ENCODE measurements at places on chromosomes 5 and 9.

DNA sequence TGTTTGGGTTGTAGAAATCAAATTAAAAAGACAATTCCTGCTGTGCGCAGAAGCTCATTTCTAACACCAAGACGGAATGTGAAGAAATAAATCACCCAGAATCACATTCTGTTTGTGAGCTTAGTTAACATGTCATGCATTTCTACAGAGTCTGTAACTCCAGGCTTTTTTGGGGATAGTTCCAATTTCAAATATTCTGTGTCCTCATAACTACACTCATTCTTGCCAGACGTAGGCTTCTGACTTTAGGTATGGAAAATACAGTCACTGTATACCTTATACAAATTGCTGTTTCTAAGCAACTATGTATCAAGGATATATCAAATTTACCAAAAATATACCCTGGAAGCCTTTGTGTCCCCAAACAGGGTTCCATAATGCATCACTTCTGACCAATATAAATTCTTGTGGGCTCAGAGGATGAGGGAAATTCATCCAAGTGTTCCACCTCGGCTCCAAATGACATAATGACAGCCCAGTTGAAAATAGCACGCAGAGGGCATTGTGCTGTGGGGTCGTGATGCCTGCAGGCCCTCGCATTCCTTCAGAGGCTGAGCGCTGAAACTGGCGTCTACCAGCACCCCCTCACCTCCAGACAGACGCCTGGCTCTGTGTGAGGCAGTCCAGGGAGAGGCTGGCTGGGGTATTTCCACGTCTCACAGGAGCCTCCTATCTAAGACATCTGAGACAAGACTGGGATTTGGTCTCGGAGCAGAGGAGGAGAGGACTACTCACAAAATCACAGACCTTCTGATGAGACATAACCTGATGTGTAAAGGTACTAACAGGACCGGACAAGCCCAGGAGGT is 79.8 kb downstream of the KLF4 start:
- no peak for DNase-seq

GRCh38 chr5:138952962-138953361 is 77.8 kb upstream of the LRRTM2 start:
- no peak for DNase-seq

- no peak for DNase-seq
Observed at GRCh38 chr9:71744754-71745521, 23.4 kb downstream of the CEMIP2 start.

DNA sequence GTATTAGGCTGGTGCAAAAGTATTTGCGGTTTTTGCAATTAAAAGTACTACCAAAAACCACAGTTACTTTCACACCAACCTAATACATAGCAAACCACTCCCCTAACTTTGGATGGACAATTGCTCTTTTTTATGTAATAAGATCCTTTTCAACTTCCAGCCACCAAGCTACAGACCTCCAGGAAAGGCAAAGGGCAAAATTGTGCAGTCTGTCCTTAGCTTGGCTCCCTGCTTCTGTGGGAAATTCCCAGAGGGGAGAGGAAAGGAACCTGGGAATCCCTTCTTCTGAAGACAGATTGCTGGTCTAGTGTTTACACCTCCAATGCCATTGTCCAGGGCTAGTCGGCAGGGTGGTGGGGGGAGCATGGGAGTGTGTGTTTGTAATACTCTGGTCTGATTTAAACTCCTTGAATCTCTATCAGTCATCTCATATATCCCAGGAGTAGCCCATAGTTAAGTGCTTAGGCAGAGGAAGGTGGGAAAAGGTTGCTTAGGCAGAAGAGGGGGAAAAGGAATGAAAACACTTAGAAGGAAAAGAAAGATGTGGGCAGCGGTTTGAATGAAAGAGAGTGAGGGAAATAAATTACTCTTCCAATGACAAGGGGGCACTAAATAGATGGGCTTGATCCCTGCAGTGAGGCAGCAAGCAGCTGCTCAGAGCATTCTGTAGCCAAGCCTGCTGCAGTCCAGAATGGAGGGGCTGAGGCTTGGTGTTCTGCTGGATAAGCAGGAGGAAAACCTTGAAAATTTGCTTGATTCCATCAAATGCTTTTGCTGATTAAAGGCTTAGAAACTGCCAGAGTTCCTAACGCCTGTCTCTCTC is 86.9 kb upstream of the MAP1B start:
- no peak for DNase-seq

DNA sequence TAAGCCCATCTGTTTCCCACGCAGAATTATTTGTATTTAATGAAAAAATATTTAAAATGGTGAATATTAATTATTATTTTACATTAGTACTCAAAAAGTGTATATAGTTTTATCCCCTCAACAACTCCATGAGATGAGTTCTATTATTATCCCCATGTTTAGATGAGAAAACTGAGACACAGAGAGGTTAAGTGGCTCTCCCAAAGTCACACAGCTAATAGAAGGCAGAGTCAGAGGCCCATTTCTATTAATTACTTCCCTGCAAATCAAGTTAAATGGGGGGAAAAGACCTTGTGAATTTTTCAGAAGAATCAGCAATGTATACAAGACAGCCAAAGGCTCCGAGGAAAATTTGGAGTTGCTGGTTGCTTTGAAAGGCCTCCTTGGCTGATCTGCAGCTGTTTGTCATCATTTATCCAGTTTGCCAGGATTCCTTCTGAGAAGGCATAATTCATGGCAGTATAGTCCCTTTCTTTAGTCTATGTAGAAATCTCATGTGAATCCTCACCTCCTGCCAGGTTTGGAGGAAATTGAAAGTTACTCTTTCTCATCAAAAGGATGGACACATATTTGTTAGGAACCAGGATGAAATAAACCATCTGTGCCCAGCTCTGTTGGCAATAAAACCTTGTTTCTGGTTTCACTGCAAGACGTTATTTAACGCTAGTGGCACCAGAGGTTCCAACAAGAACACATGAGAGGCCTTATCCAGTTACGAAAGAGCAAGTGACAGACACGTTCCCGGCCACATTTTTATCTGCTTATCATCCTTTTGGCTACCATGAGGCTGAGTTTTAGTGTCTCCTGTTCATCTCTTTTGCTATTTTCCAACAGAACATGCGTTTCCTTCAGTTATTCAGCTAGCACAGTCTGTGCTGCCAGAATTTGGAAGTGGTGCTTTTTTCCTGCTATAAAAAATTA is 621 bp downstream of the FYB1 start:
- no peak for DNase-seq

- no peak for DNase-seq
Observed at GRCh38 chr5:146344155-146345118, 5.8 kb downstream of the POU4F3 start.

DNA sequence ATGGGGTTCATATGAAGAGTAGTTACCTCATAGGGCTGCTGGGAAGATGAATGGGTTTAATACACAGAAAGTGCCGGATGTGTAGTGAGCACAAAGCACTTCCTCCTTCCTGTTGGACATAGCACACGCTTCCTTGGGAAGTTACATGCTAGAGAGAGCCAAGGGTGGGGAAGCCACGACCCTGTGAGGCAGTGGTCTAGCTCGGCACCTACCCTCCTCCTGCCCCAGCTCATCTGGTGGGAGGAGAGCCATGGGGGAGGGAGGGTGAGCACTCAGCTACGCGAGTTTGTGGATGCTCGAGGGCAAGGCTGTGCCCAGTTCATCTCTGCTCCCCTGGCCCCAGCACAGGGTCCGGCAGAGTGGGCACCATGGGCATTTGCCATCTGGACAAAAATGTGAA is 43.6 kb upstream of the NEK6 start:
- no peak for DNase-seq

DNA sequence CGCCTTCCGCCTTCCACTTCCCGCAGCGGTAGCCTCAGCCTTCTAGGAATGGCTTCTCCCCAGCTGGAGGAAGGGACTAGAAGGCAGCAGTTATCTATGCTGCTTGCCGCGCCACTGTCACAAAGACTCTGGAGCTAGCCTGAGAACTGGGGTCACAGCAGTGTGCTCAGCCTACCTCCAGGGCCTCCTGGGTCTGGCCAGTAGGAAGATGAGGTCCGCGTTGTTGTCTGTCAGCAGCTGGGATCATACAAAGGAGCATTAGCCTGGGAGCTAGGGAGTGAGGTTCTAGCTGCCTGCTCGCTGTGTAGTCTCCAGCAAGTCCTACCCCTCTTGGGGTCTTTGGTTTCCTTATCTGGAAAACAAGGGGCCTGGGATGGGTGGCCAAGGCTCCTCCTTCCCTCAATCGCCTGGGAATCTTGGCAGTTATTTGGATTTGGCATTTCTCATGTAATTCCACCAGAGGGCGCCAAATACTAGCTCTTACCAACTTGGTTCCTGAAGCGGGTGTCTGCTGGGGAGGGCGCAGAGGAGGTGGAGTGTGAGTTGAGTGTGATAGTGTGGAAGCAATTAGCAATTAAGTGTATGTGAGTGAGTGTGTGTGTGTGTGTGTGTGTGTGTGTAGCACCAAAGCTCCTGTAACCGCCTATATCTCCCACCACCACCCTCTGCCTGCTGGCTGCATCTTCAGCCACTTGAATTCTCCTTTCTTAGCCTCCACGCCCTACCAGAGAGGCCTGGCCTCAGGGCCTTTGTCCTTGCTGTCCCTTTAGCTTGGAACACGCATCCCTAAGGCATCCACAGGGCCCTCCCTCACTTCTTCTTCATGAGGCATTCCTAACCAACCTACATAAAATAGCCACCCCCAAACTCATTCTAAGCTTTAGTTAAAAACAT is 97.1 kb downstream of the ENTREP1 start:
- DNase-seq = no peak

DNA sequence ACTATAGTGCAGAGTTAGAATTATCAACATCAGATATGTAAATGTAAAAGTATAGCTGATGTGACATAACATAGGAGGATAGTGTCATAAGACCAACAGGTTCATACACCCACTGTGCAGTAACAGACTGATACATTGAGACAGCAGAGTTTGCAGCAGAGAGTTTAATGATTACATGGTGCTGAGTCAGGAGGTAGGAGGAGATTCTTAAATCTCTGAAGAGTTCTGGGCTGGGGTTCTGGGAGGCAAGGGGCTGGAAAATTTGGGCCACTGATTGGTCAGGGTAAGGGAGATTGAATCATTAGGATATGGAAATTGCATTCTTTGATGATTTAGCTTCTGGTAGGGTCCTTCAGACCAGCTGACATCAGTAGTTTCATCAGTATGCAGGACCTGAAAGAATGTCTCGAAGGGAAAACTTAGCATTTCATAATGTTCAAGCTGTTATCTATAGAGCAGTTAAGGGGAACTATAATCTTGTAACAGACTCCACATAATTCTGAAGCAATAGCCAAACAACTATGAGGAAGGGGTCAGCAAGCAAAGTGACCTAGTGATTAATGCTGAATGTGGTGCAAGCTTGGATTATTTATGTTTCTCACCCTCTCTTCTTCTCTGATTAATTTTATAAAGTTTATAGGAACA is 35.6 kb downstream of the CCL28 start:
- DNase-seq = no peak

DNA sequence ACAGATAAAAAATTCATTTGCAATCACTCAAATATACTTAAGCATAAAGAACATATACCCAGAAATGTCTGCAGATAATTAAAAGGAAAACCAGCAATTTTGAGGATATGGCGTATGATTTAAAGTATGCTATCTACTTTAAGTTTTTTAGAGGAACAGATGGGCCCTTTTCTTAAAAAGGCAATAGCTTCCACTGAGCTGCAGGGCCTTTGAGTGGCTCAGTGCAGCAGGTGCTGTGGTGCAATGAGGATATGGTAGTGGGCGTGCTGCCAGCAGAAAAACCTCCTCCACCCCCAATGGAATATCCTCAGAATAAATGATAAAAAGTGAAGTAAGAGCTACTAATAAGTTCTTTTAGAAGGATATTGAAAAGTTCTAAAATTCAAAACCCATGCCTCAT is 814.5 kb downstream of the MTRR start:
- DNase-seq = no peak

GRCh38 chr9:99021512-99021911 is 77.8 kb downstream of the COL15A1 start:
- no peak for DNase-seq

All from anterior cingulate cortex (tissue), 58 donors.